ENCODE measurements at places on chromosomes 13 and 19. TPM values are rescaled to one million over a fixed set of nuclear protein-coding genes. Genes with fewer than 3 reads are reported as not detected.

The IGFL1 gene
- total RNA-seq, result not detected

The LIM2 gene
- not detected for total RNA-seq

The LIN7B gene
- 9.2 TPM for total RNA-seq

The SIGLEC10 gene
- total RNA-seq, result 1.8 TPM

The ZNF728 gene
- total RNA-seq, result not detected

The ELSPBP1 gene
- total RNA-seq, result not detected

The FUT1 gene
- total RNA-seq, result 0.10 TPM

The CDX2 gene
- total RNA-seq, result 0.09 TPM
